ENCODE measurements at places on chromosomes 12 and 14. TPM values are rescaled to one million over a fixed set of nuclear protein-coding genes. Genes with fewer than 3 reads are reported as not detected.
A peak's percentile ranks its signal among the peaks of the same experiment; 100 is the strongest.

DNA sequence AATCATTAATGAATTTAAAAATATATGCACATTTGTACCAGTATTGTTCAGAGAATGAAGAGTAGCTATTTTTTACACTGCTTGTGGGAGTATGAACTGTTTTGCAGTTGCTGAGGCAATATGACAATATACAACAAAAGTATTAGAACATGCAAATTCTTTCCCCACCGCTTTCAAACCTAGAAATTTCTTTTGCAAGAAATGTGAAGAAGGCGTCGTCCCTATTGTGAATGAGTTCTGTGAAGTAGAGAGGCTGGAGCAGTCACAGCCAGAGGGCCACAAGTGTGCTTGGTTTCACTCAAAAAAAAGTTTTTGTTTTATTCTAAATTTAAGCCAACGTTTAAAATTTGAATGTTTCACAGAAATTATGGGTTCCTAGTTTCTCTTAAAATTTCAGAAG lies 184.9 kb downstream of the ALG10B start:
- H3K27ac ChIP-seq, result no peak overlapping the region
- no peak for DNase-seq
- H3K36me3 ChIP-seq, result no peaks in the 10 kb centered on the region
- H3K4me1 ChIP-seq, result peaks cover 8% of the 10 kb centered on the region

ADGRD1 gene
- total RNA-seq, result not detected

- H3K4me3 ChIP-seq, result no peak overlapping the region
- H3K36me3 ChIP-seq, result peaks cover 10% of the 10 kb centered on the region
- peak; percentile 90 for DNase-seq
- H3K4me1 ChIP-seq, result peaks cover 29% of the 10 kb centered on the region
These were observed 2.1 kb upstream of the INHBE start for GRCh38 chr12:57452937-57453509.

- no peaks in the 10 kb centered on the region for H3K36me3 ChIP-seq
- H3K4me1 ChIP-seq, result no peaks in the 10 kb centered on the region
- H3K4me3 ChIP-seq, result no peak overlapping the region
- no peaks in the 10 kb centered on the region for H3K27me3 ChIP-seq
- H3K27ac ChIP-seq, result no peak overlapping the region
These were observed 19.1 kb upstream of the SLC38A2 start for GRCh38 chr12:46391630-46392029.

- no peak overlapping the region for H3K27ac ChIP-seq
- peak; percentile 62 for DNase-seq
- H3K36me3 ChIP-seq, result no peaks in the 10 kb centered on the region
- H3K4me3 ChIP-seq, result no peak overlapping the region
- H3K27me3 ChIP-seq, result no peaks in the 10 kb centered on the region
- peaks cover 9% of the 10 kb centered on the region for H3K4me1 ChIP-seq
These were observed 116.5 kb downstream of the GPHN start for GRCh38 chr14:66624336-66624937.

All from Calu3 (cell line).